ENCODE measurements at places on chromosomes 7 and 10.

GRCh38 chr10:17056781-17057428 lies 72.7 kb downstream of the CUBN start:
- DNase-seq: no peak

GRCh38 chr10:113354711-113355110 lies 198.1 kb upstream of the HABP2 start:
- no peak for DNase-seq

- DNase-seq: no peak
Measured at GRCh38 chr10:102652170-102652916, 8.1 kb downstream of the TRIM8 start.

DNA sequence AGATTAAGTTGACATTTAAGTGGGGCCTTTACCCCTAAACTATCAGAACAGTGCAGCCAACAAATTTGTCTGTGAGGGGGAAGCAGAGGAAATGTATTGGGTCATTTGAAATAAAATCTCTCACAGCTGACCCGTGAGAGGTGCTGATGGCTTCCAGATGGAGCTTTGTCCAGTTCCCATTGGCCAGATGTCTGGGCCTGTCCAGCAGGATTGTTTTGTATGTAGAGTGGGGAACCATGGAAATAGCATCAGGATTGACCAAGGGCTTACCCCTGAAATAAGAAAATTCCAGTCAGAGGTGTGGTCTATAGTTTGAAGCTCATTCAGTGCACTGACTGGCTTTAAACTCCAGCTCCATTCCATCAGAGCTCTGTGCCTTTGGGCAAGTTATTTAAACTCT lies 50.6 kb downstream of the INHBA start:
- no peak for DNase-seq

- no peak for DNase-seq
Measured at GRCh38 chr7:22061775-22062174, 116.1 kb upstream of the CDCA7L start.

- DNase-seq: no peak
Measured at GRCh38 chr10:125006921-125007426, 65.1 kb downstream of the ZRANB1 start.

GRCh38 chr10:78830976-78831375 lies 237.8 kb upstream of the ZMIZ1 start:
- DNase-seq: no peak

DNA sequence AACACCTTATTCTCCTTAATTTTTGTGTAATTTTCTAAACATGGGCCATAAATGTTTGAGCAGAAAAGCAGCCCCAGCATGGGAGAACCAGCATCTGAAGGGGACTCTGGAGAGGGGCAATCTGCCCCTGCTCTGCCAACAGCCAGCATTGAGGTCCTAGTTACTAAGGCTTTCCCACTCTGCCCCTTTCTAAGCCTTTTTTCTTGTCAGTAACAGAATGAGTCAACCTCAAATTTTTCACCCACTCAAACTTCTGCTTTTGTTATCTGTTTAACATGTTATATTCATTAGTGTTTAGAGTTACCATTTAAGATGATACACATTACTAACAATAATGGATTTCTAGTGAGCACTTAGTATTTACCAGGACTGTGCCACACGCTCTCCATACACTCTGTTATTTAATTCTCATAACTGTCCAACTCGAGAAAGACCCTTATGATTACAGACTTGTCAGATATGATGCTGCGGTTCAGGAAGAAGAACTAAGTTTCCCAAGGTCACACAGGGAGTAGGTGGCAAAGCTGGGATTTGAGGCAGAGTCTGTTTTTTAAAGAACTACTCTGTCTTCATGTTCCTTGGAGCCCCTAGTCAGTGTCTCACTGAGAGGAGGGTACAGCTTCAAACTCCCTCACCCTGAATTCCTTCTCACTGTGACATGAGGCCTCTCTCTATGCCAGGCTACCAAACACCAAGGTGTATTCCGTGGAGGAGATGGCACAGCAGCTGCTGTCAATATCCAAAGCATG lies 19.9 kb upstream of the GPAM start:
- no peak for DNase-seq

GRCh38 chr7:100693312-100694097 lies 545 bp downstream of the GIGYF1 start:
- DNase-seq: no peak

- DNase-seq: no peak
Measured at GRCh38 chr7:57404967-57405421, 45.0 kb upstream of the ZNF716 start.

DNA sequence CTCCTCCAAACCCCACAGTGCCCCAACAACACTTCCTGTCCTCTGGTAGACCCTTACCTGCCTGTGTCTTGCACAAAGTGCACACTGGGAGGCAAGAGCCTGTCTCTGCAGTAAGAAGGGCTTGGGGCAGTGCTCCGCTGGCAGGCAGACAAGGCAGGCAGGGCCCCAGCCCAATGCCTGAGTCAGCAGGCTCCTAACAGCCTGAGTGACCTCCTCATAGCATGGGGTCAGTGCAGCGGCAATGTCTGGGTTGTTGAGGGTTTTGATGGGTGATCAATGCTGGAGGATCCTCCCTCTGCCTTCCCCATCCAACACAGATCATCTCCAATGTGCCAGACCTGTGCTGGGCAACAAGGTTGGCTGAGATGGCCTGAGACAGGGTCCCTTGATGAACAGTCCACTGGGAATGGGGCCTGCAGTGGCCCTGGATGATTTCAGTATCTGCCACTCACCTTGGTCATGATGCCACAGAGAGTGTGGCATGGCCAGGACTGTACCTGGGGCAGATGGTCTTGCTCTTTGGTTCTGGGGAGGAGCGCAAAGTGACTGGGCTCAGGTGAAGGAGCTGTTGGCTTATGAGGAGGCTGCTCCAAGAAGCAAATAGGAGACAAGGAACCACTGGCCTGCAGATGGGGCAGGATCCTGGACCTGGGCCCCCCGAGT lies 55.6 kb upstream of the CAMK2B start:
- DNase-seq: no peak

DNA sequence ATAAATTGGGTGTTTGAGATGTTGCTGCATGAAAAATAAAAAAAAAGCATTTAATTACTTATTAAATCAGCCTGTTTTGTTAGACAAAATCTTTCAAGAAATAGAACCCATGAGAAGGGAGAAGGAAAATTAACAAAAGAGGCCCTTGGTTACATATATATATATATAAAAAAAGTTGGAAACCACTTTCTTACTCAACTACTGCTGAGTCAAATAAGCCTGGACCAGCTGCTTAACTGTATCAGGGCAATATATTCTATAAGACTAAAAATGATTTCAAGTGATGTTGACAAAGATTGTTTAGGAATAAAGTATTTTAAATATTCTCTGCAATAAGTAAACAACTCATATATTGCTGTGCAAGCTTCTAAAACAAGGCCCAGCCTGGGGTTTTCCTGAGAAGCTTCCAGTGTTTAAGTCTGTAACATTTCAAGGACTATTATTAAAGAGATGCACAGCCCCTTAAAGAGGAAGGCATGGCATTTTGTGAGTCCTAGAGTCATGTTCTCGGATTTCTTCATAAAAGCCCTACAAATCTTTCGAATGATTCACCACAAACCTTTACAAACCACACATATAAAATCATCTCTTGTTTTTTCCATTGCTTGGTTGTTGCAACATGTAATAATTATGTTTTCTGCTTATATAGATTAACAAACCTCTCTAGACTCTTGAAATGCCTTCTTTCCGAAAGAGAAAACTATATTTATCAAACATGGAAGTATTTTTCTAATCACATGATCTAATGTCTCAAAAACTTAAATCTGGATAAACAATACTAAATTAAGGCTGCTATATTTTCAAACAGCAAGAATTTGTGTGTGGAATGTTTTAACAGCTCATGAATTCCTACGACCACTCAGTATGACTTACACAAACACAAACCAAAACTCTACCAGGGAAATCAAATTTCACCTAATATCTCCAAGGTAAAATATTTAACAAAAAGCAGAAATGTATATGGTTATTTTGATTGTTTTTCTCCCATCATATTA lies 14.3 kb downstream of the JAZF1 start:
- no peak for DNase-seq

DNA sequence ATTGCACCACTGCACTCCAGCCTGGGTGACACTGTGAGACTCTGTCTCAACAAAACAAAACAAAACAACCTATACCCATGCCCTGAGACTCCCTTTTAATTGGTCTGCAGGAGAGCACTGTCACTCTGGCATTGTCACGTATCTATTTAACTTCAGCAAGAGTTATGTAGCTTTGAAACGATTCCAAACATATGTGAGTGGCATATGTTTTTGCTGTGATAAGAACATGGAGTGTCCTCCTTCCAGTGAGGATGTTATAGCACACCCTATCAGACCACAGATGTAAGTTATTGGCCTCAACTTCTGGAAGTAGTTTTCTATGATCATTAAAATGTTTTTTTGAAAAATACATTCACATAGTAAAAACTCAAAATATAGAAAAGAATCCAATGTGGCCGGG lies 15.5 kb upstream of the DNAJC12 start:
- DNase-seq: no peak

GRCh38 chr10:119688033-119688508 lies 36.9 kb downstream of the BAG3 start:
- no peak for DNase-seq

DNA sequence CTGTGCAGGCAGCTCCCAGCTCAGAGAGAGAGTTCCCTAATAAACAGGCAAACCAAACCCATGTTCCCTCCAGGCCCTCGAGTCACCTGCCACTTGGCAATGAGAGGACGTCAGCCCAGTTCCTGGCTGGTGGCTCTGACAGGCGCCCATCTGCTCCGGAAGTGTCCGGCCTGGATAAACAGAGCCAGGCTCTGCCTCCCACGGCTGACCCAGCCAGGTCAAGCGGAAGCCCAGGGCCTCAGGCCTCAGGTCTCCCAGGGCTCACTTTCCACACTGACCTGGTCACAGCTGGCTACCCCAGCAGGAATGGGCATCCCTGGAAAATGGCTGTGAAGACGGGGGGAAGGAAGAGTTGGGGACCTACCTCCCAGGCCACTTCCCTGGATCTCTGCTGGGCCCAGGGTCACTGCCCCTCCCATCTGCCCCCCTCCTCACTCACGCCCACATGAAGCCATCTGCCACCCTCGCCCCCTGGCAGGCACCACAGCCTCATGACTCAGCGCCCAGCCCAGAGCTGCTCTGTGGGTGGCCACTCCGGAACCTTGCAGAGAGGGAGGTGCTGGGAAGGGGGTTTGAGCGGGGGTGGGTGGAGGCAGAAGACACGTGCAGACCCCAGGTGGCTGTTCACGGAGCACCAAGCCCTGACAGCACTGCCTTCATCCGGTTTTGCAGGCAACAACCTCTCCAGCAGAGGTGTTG lies 37.4 kb upstream of the DUSP5 start:
- no peak for DNase-seq

DNA sequence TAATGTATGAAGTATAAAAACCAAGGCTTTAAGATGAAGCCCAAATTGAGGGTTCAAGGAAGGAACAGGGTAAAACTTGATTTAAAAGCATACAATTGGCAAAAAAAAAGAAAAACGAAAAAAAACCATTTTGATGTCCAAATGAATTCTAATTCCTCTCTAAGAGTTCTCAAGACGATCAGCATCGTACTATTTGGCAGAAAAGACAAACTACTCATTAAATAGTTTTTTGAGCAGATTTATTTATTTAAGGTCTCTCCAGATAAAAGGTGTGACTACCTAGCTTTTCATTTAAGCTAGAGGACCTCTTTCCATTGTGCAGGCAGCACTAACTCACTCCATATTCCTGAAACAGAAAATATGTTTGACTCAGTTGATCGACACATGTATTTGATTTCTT lies 245.0 kb downstream of the KIAA1217 start:
- no peak for DNase-seq

DNA sequence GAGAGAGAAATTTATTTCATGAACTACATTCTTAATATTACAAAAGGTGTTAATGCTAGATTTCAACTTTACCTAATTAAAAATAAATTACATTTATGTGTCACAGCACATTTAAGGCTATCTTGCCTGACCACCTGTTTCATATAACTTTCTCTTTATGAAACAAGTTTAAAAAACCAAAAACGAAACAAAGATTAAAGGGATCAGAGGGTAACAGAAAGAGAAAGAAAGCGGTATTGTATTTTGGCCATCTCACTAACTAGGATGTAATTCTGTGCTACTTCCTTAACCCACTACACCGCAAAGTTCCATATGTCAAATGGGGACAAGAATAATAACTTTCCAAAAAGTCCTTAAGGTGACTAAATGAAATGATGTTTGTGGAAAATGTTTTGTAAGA lies 6.3 kb upstream of the RHOBTB1 start:
- no peak for DNase-seq

DNA sequence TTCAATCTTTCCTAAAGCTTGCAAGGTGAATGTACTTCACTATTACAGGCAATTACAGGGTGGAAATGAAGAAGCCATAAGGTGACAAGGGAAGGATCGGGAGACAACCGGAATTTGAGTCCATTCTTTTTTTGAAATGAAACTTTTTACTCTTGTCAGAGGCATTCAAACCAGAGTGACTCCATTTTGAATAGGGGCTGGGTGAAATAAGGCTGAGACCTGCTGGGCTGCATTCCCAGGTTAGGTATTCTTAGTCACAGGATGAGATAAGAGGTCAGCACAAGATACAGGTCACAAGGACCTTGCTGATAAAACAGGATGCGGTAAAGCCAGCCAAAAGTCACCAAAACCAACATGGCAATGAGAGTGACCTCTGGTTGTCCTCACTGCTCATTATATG lies 363.3 kb downstream of the TYW1 start:
- no peak for DNase-seq

GRCh38 chr7:5692112-5692844 lies 89.2 kb downstream of the RNF216 start:
- DNase-seq: no peak

DNA sequence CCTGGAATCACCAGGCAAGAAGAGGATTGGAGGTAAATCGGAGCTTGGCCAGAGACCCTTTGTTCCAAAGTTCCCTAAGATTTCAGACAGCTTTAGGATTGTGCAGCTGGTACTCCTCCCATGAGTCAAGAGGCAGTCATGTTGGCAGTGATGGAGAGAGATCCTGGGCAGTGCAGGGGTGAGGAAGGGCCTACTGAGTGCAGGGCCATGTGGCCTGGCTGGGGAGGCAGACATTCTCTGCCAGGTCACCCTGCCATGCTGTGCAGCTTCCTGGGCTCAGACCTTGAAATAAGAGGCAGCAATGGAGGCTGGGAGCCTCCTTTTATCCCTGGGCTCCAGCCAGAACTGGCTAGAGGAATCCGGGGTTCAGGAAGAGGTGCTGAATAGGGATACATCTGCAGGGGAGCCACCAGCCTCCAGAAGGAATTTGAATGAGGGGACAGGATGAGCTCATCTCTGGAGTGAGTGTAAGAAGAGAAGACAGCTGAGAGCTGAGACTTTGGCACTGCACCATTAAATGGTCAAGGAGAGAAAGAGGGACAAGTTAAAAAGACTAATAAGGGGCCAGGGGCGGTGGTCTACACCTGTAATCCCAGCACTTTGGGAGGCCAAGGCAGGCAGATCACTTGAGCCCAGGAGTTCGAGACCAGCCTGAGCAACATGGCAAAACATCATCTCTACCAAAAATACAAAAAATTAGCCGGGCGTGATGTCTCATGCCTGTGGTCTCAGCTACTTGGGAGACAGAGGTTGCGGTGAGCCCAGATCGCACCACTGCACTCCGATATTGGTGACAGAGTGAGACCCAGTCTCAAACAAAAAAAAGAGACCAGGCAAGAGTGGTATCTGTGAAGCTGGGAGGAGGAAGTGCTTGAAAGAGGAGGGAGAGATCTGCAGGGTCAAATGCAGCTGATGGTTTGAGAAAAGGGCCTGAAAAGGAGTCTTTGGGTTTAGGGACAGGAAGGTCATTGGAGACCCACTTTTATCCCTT lies 12.0 kb downstream of the SFTPD start:
- no peak for DNase-seq
